ENCODE measurements at places on chromosomes 2 and 18.

GRCh38 chr2:169047256-169048250 is 16.4 kb upstream of the ABCB11 start:
- DNase-seq, result no peak

GRCh38 chr18:45627204-45627526 is 11.9 kb downstream of the SLC14A2 start:
- no peak for DNase-seq

DNA sequence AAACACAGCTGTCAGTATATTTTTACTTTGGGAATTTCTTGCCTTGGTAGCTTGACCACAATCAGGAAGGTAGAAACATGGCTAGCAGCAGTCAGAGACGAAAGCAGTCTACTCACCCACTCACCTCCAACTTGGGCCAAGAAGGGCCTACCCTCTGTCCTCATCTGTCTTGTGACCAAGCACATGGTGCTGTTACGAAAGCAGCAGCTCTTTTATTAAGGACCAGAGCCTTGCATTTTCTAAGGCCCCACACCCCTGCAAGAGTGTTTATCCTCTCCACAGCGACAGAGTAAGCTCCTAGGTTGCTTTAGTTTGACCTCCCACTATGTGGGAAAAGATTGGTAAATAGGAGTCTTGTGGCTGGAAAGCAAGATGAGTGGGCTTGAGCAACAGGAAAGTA is 31.3 kb upstream of the MSTN start:
- no peak for DNase-seq

DNA sequence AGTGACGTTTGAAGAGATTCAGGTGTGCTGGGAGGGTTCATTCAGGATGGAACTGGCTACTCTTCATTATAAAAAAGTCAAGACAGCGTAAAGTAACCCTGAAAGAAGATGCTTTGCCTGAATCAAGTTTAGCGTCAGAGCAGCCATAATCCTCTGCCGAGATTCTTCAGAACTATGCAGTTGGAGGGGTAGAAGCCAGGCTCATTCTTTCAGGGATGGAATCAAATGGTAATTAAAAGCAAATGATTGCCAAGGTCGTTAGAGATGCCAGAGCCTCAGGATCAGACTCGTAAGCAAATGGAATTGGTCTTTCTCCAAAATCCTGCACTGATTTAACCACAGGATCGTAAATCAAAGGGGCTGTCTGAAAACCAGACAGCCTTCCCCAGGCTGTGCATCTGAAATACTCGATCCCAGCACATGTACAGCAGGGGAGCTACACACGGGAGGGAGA is 21.9 kb downstream of the APCDD1 start:
- no peak for DNase-seq

GRCh38 chr18:62744076-62744968 is 29.0 kb downstream of the PHLPP1 start:
- DNase-seq, result no peak

DNA sequence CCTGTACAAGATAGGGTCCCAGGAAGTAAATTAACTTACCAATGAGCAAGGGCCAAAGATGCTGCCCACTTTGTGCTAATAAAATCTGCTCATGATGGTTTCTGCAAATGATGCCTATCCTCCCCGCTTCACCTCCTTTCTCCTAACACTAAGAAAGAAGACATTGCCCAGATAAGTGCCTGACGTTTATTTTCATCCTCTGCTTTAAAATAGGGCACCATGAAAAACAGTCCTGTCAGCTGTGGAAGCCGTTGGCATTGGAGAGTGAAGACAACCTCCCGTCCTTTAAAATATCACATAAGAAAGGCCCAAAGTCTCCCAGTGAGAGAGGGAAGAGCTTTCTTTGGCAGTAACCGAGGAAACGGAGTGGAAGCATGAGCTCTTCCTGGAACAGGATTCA is 1.7 kb upstream of the TXNDC2 start:
- DNase-seq, result no peak

GRCh38 chr2:136358576-136358975 is 240.6 kb upstream of the CXCR4 start:
- no peak for DNase-seq

- no peak for DNase-seq
These were observed 14.3 kb downstream of the C2orf76 start for GRCh38 chr2:119352357-119352756.

GRCh38 chr18:11955239-11956029 is 25.9 kb upstream of the IMPA2 start:
- no peak for DNase-seq

- DNase-seq, result peak; percentile 79
These were observed at the start of gene RNF103 for GRCh38 chr2:86623494-86624266. RNF103 (minus strand) TSS chr2:86623865; CDS start chr2:86622886, 979 bp downstream.

DNA sequence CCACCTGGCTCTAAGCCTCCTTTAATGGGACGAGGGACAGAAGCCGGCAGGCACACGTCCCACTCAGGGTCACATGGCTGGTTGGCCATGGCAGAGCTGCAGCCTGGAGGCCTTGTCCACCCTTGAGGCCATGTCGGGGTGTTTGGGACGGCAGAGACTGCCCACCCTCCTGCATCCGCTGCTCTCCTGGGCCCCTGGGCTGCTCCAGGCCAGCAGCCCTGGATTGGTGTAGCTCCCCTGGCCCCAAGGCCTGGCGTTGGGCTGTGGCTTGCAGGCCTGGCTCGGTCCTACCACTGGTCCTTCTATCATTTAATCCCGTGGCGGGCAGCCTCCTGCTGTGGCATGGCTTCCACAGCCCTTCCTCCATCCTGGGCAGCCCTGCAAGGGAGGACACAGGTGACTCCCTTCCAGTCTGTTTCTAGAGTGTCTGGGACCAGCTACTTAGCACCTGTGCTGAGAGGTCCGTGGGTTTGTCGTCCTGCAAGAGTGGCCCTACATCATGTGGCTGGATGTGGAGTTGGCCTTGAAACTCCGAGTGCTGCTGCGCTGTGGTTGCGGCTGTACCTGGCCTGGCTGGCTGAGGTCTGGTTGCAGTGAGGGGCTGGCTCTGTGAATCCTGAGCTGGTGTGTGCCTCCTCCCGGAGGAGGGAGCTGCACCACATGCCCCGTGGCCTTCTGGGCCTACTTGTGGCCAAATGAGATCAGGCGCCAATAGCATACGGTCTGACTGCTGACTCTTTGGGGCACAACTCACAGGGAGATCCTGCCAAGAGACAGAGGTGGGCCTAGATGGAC is 67.3 kb downstream of the SH3RF3 start:
- DNase-seq, result no peak

DNA sequence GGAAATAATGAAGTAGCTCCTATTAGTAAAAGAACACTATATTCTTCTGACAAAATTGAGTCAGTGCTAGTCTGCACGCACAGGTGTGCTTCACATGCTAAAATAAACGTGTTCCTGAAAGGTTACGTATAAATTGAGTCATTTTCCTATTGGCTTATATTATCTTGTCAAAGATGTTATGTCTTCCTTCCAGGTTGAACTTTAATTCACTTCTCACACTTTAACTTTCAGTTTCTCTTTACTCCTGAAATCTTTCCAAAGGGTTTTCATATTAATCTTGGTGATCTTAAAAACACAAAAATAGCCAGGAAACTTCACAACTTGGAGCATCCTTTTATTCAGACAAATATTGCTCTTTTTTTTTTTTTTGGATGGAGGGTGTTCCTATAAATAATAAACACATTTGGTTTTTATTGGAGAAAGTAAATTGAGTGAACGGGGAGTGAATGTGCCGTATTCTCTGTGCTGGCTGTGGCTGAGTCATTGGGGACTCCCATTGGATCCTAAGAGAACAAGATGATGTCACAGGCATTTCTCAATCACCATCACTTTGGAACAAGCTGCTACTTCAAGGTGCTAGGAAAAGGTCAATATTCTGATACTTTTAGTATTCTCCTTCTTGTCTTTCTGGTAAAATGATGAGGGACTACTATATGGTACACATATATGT is 150.2 kb upstream of the SPATS2L start:
- no peak for DNase-seq

- DNase-seq, result peak; percentile 97
These were observed at the start of gene MAP3K2 for GRCh38 chr2:127387655-127388422. MAP3K2 (minus strand) TSS chr2:127387975; CDS start chr2:127343129, 44,846 bp downstream.

DNA sequence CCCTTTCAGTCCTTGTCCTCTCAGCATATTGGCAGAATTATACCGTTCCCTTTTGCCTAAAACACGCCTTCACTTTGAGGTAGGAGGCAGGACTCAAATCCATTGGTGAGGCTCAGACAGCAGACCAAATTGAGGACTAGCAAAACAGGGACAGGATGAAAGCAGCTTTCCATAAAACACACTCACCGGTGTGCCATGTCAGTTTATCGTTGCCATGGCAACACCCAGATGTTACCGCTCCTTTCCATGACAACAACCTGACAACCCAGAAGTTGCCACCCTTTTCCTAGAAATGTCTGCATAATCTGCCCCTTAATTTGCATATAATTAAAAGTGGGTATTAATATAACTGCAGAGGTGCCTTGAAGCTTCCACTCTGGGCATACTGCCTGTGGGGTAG is 730.4 kb downstream of the METTL4 start:
- no peak for DNase-seq

GRCh38 chr18:13514558-13514957 is 211.8 kb downstream of the FAM210A start:
- no peak for DNase-seq

- no peak for DNase-seq
These were observed 26.5 kb downstream of the NMUR1 start for GRCh38 chr2:231503766-231504165.

DNA sequence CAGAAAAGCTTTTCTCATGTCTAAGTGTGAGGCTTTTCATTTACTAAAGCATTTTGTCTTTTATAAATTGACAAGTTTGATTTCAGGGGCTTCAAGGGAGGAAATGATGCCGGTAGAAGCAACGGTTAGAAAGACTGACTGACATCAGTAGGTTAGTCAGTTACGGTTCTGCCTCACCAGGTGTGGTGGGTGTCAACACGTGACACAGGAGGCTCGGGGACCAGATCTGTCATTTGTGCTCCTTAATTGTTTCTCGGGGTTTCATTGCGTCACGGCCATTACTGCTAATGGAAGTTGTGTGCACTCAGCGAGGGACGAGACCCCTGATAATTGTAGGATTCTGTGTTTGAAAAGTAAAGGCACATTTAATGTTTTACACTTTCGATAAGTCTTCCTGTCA is 18.9 kb upstream of the PTPRM start:
- DNase-seq, result no peak

- DNase-seq, result no peak
These were observed 94.6 kb downstream of the CD8B2 start for GRCh38 chr2:106581755-106582147.

- DNase-seq, result no peak
These were observed 224.3 kb upstream of the FOSL2 start for GRCh38 chr2:28168376-28168775.

DNA sequence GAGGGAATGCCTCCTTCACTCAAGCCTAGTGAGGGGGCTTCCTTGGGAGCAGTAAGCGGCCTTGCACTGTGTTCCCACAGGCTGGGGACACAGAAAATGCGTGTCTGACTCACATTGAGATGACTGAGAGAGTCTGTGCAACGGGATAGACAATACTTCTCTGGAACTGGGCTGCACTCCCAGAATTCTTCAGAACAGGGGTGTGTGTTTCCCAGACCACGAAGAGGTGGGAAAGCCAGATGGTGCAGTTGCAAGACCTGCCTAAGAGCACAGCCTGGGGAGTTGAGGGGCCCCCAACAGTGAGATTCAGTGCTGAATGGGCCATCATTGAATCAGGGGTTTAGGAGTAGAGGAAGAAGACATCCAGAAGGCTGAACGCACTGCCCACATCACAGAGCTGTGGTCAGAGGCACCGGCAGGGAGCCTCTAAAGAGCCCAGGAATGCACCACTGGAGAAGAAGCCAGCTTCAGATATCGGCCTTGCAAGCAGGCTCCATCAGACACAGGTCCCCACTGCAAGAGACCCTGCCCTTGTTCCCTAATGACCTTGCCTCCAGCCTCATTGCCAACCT is 36.6 kb upstream of the MRPL19 start:
- DNase-seq, result no peak

GRCh38 chr2:233185330-233185729 is 66.1 kb upstream of the ATG16L1 start:
- DNase-seq, result no peak

DNA sequence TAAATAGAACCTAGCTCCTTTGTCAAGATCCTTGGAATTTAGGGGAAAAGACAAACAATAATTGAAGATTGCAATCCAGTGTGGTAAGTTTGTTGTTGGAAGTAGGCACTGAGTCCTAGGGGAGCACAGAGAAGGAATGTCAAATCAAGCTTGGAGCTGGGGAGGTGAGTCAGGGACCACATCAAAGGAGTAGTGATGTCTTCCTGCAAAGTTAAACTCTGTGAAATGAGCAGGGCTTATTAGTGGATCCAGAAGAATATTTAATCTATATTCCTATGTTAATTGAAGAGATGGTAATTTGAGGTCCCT is 41.7 kb upstream of the NABP1 start:
- no peak for DNase-seq

DNA sequence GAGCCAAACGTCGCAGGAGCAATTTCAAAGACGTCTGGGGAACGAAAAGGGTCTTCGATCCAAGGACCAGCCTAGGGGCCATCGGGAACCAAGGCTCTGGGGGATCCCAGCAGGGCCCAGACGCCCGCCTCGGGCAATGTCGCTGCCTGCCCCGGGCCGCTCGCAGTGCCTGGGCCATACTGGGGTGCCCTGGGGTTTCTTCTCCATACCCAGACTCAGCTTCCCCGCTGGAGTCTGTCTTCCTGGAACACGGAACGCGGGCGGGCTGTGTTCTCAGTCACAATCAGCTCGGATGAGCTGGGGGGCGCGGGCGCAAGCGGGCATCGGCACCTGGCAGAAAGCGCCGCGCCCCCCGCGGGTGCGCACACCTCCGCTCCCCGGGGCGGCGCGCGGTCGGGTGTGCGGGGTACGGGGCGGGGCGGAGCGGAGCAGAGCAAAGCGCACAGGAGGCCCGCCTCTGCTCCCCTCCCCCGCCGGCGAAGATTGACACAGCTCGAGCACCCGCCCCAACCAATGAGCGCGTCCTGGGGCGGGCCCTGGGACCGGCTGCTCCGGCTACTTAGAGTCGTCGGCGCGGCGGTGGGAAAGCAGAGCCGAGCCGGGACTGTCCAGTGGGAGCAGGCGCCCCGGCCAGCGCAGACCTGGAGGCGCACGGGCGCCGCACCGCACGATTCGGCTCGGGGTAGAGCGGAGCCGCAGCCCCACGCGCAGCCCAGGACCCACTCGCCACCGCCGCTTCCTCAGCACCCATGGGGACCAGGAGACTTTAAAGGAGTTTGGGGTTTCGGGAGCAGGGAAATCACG is at the start of gene LRATD1:
LRATD1 (plus strand) TSS at position 585 of the 804 bp plus-strand sequence. CDS start 1,263 bp downstream, outside the sequence.
- DNase-seq, result no peak

GRCh38 chr2:8000870-8001269 is 681.0 kb upstream of the ID2 start:
- no peak for DNase-seq

Measured in stimulated activated CD4-positive, alpha-beta T cell treated with anti-CD3 and anti-CD28 coated beads, Interleukin-1b, Interleukin-23, amount 100 ng/mL, for 1 hour (primary cell).